ENCODE measurements at places on chromosomes 1 and 21.

DNA sequence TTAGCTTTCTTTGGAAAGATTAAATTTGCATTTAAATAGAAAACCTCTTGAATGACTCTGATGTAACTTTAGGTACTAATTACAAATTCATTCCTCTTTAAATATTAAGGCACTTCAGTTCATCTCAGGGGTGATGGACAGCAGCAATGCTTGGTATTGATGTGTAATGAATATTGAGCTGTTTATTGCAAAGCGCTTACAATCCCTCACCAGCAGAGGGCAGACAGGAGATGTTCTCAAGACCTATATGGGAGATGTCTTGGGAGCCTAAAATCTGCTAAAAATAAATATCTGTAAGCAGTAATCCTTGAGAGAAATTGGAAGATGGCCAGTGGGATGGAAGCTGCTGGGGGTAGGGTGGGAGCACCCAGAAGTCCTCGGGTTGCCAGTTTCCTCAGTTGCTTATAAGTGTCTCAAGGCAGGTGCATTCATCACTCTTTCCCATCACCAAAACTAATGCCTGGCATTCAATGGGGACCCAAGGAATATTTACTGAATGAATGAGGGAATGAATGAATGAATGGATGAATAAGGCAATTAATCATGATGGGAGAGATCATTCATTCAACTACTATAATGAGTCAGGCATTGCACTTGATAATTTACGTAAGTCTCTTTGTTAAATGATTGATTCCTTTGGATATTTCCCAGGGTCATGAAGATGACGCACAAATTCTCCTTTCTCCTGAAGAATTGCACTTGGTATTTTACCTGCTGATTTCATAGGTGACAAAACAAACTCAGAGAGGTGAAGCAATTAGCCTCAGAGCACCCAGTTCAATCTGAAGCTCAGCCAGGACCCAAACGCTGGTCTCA lies 2.3 kb downstream of the KLHDC8A start:
- no peak for DNase-seq

DNA sequence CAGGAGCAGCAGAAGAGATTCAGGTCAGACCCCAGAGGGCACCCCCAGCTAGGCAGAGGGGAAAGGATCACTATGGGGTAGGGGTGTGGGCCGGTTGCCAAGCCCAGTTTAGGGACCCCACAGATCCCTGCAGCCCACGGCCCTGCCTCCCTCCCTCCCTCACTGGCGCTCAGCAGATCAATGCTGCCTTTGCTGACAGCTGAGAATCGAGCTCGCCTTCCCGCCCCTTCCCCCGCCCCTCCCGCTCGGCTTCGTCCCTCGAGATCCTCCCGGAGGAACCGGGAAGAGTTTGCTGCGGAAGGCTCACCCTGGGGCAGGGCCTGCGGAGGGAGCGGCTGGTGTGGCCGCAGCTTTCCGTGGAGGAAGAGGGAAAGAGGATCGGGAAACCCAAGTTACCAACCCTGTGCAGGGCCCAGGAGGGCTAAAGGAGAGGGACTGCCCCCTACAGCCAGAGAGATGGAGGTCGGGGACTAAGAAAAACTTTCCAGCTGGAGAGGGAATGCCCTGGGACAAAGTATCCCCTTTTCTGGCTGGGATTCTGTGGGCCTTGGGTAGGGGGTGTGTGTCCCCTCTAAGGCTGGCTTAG lies 1.1 kb upstream of the KCNQ4 start:
- no peak for DNase-seq

GRCh38 chr1:117793413-117793812 lies 136.0 kb downstream of the GDAP2 start:
- DNase-seq: no peak

- DNase-seq: no peak
Measured at GRCh38 chr21:42236693-42237092, 17.8 kb downstream of the ABCG1 start.

GRCh38 chr21:29293495-29293894 lies 5.2 kb upstream of the BACH1 start:
- no peak for DNase-seq

DNA sequence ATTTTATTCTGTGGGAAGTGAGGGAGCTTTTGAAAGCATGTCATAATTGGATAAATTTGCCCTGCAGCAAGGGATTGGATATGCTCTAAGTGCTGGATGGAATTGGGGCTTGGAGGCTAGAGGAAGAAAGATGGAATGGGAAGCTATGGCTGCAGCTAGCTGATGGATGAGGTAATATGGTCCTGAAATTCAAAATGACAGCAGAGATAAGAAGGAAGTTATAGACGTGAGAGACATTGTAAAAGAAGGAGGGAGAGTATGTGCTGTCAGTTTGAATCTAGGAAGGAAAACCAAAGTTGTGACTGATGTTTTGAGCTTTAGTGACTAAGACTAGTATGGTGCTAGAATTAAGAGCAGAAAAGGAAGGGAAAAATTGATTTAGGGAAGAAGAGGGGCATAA lies 299.9 kb upstream of the SPAG17 start:
- DNase-seq: no peak

GRCh38 chr1:194629011-194629410 lies 1442.6 kb upstream of the B3GALT2 start:
- DNase-seq: no peak

GRCh38 chr1:93352376-93352775 lies 6.7 kb downstream of the DR1 start:
- no peak for DNase-seq

DNA sequence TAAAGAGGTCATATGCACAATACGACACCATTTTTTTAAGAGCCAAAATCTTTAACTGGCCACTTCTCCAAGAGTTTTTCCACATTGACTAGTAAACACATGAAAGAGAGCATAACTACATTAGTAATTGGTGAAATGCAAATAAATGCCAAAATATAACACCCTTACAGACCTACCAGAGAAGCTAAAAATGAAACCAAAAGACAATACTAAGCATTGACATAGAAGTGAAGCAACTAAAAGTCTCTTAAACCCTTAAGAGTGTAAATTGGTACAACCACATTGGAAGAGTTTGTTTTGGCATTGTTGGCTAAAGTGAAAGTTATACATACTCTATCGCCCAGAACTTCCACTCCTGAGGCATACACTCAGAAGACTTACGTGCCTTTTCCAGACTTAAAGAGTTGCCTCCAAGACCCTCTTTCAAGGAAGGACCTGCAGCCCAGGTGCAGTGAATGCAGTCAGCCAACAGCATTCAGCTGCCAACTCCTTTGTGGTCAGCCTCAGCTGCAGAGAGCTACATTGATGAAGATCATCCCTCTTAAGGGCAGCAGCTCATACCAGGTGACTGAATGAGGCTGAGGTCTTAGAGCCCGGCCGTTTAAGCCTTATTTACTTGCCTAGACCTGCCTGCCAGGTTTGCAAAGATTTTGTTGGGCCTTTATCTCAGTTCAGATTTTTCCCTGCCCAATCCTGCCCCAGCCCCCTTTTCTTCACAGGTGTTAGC lies 839.1 kb upstream of the ADGRL2 start:
- no peak for DNase-seq

DNA sequence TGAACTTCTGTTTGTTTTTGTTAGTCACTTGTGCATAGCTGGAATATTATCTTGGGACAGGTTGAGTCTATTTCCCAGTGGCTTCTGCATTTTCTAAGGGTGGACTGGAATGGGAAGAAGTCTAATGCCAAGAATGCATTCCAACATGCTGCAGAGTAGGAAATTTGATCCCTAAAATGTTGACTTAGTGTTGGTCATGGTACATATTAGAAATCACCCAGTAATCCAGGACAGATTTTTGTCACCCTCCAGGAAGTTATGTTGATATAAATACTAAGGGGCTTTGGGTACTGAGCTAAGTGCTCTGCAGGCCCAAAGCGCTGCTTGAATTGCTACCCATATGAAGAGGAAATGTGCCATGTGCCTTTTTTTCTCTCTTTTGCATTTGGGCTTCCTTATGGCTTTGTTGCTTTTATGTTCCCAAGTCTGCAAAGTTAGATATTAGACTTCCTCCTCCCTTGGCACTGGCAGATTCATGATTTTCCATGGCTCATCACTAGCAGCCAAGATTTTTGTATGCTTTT lies 10.0 kb downstream of the ARID1A start:
- peak; percentile 77 for DNase-seq

DNA sequence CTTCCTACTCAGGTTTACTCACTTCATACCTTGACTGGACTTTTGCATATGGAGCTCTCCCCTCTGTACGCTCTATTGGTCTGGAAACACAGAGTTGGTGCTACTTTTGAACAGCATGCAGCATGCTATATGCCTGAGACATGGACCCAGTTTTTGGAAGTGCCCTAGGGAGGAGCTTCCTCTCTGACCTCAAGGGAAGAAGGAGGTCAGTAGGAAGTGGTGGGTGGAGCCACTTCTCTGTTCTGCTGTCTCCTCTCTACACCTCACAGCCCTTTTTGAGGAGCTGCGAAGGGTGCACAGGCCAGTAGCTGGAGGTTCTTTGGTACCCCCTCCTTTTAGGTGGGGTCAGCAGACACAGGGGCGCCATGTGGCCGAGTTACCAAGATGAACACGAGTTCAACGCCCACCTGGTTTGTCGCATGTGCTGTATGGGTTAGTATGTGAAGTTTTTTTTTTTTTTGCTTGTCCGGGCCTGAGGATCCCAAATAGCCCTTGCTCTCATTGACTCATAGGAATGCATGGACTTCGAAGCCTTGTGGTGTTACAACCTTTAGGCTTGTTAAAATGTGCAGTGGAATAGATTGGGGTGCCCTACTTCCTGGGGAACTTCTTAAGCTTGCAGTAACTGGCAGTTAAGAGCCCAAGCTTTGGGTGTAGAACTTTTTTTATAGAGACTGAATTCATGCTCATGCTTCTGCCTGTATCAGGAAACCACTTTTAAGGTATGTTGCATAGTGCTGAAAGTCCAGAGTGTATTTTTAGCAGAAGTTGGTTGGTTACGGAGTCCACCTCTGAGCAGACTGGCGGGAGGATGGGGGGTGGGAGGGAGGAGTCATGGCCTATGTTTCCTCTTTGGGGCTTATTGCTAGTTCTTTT lies 10.7 kb downstream of the MACF1 start:
- DNase-seq: no peak

DNA sequence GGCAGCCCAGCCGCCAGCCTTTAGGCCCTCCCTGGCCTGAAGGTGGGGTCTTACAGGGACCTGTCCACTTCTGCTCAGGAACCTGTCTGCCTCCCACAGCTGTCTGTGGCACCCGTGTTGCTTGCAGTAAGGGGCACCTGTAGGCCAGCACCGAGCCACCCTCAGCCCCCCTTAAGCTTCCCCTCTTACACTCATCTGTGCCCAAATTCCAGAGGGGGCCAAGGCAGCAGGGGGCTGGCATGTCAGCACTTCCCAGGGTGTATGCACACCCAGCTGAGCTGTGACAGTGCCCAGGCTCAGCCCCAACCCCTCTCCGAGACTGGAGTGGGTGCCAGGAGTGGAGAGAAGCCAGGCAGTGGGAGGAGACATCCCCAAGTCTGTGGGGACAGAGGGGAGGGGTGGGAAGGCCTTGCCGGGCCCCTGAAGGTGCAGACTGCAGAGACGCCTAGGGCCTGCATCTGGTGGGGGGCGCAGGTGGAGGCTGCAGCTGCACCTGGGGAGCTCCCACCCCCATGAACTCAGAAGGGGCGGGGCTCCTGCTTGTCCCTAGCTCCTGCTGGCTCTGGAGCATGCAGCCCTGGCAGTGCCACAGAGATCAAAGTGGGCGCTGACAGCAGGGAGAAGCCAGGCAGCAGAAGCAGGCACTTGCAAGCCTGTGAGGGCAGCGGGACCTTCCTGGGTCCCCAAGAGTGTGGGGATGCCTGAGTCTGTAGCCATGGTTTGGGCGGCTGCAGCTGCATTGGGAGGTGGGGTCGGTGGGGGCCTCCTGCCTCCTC lies 5.4 kb upstream of the SLC2A7 start:
- no peak for DNase-seq

DNA sequence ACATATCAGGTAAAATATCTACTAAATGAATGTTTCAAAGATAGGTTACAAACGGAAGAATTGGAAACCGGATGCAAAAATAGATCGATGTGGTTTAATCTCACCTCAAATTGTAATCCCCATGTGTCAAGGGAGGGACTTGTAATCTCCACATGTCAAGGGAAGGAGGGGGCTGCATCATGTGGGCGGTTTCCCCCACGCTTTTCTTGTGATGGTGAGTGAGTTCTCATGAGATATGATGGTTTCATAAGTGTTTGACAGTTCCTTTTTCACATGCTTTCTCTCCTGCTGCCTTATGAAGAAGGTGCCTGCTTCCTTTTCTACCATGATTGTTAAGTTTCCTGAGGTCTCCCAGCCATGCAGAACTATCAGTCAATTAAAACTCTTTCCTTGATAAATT lies 408.7 kb upstream of the TMPRSS15 start:
- DNase-seq: no peak

DNA sequence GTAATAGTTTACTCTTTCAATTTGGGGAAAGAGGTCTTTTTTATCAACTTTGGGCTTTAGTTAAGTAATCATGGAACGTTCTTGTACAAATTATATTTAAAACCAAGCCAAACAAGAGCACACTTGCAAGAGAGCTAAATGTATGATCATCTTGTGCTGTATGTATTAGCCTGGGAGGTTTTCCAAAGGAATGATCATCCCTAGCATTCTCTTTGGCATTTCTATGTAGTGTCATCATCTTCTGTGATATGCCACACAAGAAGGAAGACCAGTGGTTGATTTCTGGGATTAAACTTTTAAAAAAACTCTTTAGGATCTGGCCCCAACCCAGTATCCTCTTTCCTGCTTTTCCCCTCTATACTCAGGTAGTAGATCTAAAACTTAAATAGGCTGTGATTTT lies 38.4 kb upstream of the KCNQ4 start:
- peak; percentile 56 for DNase-seq

DNA sequence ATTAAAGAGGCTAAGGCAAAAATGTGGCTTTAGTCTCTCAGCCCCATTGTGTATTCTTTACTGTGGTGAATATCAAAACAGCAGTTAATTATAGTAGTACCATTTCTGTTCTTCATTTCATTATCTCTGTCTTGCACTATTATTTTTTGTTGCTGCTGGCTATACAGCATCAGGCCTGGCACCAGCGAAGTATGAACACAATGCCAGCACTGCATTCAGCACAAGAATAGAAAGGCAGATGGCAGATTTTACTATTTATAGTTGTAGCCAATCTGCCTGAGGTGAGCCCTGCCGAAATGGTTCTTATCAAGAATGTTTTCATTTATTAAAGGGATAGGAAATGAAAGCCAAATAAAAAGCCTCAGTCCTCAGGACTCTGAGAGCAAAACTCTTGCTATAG lies 72.1 kb downstream of the GPR52 start:
- DNase-seq: no peak

Data from AG04449 (cell line).